NCI-H774 (cell line): ENCODE measurements at places on chromosomes 3 and 15.

GRCh38 chr15:51366920-51367319 is 25.5 kb downstream of the GLDN start:
- peak; percentile 30 for DNase-seq

DNA sequence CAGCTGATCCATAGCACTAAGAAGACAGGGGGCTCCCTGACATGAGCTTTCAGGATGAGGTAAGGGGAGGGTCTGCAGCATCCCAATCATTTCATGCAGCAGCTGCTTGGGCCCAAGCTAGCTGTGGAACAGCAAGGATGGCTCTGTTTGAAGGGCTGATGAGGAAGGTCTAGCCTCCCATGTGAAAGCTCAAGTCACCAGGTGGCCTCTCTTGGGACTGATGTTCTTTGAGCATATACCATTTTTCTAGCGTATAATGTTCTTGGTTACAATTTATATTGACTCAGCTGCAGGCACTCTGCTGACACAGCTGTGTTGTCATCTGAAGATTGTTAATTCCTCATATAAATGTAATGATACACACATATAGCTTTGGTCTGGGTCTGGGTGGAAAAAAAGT is 87.0 kb downstream of the CD200R1L start:
- DNase-seq: no peak

DNA sequence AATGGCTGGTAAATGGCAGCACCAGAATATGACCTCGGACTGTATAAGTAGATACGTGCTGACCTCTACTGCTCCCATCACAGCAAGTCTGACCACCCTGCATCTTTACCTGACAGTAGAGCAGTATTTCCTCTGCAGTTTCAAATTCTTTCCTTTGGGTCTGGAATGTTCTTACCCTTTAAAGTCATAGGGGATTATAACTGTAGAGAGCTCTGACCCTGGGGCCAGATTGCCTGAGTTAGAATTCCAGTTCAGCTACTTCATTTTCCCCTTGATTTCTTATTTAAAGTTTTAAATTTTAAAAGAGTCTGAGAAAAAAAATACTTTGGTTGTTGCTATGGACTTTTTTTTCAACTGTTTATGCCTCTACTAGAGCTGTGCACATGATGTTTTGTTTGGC is 237.7 kb downstream of the NR1D2 start:
- no peak for DNase-seq

DNA sequence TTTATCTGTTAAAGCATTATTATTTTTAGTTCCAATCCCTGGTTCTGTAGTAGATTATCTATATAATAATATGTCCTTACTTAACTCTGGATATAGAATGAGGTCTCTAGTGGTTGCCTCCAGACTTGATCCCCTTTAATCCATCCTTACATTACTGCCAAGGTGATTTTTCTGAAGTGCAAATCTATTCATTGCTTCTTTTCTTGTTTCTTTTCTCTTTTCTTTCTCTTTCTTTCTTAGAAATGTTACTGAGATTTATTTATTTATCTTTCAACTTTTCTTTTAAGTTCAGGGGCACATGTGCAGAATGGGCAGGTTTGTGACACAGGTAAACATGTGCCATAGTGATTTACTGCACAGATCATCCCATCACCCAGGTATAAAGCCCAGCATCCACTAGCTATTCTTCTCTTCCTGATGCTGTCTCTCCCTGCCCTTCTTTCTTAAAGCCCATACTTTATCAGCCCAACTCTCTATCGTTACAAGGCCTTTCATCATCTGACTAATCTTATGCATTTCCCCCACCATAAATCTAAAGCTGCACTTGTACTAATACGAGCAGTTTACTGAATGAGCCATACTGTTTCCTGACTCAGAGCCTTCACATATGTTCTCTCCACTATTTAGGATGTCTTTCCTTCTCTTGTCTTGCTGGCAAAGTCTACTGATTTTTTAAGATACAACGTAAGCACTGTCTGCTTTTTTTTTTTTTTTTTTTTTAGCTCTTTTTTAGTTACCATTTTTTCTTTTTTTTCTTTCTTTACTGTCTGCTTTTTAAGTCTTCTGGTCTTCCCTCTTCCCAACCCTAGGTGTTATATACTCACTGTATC is 4.6 kb downstream of the GLCE start:
- DNase-seq: no peak

GRCh38 chr15:44011238-44011854 is 183.7 kb downstream of the FRMD5 start:
- DNase-seq: no peak
